Uterus (tissue), 4 donors: ENCODE measurements at places on chromosomes 16 and 17. TPM values are rescaled to one million over a fixed set of nuclear protein-coding genes. Genes with fewer than 3 reads are reported as not detected.

C1QTNF8 gene
- total RNA-seq, result not detected

HCRT gene
- total RNA-seq, result not detected

CCL5 gene
- total RNA-seq, result 0.35 TPM

C17orf107 gene
- 2.9 TPM for total RNA-seq
